ENCODE measurements at places on chromosomes 3 and 15.

DNA sequence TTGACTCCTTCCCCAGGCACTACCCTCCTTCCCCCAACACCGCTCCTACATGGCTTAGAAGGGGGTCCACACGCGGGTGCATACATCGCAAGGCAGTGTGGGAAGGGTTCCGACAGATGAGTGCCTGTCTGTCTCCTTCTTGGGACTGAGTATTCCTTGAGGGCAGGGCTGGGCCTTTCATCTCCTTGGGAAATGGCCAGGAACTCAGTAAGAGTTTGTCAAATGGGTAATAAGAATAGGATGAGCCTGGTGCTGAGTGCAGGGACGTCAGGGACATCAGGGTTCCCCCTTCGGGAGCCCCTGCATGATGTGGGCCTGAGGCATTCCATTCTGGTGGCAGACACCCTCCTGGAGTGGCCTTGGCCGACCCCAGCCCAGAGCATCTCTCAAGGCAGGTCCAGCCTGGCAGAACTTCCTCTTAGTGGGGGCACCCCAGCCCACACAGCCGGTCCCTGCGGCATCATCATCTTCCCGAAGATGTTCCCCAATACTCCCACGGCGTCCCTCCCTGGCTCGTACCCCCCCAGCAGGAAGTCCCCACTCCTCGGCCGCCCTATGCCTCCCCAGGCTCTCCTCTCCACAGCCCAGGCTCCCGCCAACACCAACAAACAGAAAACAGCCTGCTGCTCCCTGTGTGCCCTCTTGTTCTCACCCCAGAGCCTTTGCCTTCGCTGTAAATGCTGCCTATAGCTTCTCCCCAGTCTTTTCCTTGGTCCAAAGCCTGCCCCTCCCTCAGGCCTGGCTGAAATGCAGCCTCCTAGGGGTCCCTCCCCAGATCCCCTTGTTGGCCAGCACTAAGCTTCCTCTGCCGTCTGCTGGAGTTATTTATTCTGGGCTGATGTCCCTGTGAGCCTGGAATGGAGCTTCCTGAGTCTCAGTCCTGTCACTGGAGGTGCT is 67.5 kb upstream of the LCTL start:
- DNase-seq: no peak

DNA sequence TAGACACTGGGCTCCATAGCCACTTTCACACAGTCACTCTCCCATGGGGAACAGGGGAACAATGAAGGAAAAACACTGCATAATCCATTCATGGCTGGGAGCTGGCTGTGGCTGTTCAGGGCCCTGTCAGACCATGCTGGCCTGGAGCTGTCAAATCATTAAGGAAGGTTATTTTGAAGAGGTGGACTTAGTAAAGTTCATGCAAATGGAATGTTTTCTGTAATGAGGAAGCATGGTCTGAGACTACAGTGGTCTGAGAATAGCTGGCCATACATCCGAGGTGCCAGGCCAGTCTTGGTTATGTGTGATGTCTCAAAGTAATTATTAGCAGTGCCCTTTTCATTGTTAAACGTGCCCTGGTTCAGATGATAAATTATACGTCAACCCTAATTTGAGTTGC is 117.1 kb upstream of the MRPS22 start:
- no peak for DNase-seq

DNA sequence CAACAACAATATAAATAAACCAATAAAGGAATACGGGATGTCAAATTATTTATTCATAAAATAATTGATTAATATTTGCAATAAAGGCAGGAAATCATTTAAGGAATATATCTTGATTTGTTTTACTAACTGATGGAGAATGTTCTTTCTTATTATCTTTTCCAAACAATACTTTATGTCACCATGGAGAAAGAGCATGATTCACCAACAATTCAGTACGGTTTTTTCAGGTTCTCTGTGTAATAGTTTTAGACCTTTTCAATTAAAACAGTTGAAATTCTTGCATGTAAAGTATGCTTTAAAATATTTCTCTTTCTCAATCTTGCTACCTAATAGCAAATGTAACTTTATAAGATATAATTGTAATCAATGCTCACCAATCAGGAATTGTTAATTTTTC is 41.7 kb upstream of the MBNL1 start:
- no peak for DNase-seq

- no peak for DNase-seq
Measured at GRCh38 chr3:32129832-32130231, 23.4 kb downstream of the GPD1L start.

DNA sequence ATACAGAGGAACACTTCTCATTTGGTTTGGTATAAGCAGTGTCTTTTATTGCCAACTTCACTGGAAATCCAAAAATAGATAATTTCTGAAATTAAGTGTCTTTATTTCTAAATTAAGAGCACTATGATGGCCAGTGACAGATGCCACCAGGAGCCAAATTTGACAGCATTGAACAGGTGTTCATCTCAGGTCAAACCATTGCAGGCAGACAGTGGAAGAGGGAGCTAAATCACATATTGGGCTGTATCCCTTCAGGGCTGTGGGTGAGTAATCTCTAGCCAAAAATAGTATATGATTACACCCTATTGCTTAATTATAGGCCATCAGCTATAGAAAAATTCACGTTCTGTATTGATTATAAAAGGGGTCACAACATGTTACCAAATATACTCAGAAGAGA is 457.7 kb downstream of the NAALADL2 start:
- DNase-seq: no peak

DNA sequence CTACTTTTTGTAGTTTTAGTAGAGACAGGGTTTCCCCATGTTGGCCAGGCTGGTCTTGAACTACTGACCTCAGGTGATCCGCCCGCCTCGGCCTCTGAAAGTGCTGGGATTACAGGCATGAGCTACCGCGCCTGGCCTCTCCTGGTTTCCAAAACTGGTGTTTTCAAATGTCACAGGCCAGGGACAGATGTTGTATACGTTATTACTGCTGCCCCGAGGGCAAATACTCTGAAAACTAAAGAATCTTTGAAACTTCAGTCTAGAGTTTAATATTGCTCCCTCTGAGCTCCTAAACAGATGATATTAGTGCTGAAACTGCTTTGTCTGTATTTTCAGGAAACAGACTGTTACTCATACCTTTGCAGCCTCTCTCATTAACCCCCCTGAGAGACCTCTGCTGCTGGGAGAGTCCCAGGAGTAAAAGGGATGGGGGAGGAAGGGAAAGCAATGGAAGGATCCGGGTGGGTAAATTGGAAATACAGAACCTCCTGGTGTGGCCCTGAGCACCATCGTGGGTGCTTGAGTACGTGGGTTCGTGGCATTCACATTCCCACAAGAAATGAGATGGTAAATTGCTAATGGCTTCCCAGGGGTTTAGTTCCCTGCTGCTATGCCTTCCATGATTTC is 96.3 kb upstream of the IGF1R start:
- DNase-seq: no peak

GRCh38 chr15:37682304-37682703 is 252.1 kb upstream of the TMCO5A start:
- DNase-seq: no peak

DNA sequence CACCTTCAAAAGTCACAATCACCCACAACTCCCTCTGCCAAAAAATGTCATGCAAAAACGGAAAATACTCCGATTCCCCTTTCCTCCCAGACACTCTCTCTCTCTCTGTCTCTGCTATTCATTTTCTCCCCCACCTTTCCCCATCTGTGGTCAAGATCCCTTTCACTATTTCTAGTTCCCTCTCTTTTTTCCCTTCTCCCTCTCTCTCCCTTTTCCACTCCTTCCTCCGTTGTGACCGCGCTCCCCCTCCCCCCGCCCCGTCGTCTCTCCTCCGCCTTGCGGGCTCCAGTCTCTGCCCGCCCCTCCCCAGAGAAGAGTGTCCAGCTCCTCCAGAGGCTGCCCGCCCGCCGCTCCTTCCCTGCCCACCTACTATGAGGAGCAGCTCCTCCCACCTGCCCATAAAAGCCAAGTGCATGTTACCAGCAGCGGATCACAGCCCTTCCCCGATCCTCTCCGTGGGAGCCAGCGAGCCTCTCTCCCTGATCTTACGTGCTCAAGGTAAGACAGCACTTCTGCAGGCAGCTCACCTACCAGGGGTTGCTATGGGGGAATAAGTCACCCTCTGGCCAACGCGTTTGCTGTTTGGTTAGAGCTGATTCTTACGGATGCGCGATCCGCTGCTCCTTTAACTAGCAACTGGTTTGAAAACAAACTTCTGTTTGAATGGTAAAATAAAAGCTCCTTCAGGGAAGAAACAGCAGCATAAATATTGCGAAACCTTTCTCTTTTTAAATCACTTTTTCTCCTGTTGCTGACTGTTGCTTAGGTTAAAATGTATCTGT is at the start of gene COL8A1:
Gene COL8A1, plus strand, starts transcription at position 428 of the 782 bp plus-strand sequence. CDS start 152,089 bp downstream, outside the sequence.
- no peak for DNase-seq

- no peak for DNase-seq
Measured at GRCh38 chr15:99978426-99978825, 245.2 kb upstream of the LYSMD4 start.

Measured in head of caudate nucleus (tissue), 42 donors.